Sigmoid colon (tissue), 7 donors: ENCODE measurements at places on chromosomes 1 and 21. TPM values are rescaled to one million over a fixed set of nuclear protein-coding genes. Genes with fewer than 3 reads are reported as not detected.
A peak's percentile ranks its signal among the peaks of the same experiment; 100 is the strongest.

DNA sequence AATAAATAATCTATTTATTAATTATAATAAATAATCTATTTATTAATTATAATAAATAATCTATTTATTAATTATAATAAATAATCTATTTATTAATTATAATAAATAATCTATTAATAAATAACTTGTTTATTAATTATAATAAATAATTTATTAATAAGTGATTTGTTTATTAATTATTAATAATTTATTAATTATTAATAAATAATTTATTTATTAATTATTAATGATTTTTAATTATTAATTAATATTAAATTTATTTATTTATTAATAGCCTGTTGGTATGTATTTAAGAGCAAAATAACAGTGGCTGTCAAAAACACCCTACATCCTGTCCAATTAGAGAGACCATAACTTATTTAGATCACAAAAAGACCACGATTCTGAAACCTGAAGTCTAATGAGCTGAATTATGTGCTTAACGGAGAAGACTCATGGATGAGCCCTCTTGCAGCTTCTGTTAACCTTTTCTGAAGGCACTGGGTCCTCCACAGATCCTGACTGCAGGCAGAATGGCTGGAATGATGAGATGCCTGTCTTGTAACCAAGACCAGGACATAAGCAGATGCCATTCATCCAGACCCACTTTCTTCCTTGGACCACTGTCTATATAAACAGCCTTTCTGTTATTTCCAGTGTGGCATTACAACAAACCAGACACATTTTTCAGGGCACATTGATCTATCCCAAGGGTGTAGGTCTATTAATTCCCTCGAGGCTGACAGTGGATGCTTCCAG lies 134.2 kb downstream of the SETD4 start:
- no peak for DNase-seq

- no peak for DNase-seq
These were observed 28.3 kb upstream of the MYBPHL start for GRCh38 chr1:109335091-109335490.

GRCh38 chr1:110617116-110617515 lies 11.0 kb upstream of the KCNA2 start:
- peak; percentile 20 for DNase-seq

- no peak for DNase-seq
These were observed 191.2 kb upstream of the LYPLAL1 start for GRCh38 chr1:218982482-218982881.

GRCh38 chr1:62800825-62801306 lies 16.9 kb downstream of the ATG4C start:
- DNase-seq: no peak

GRCh38 chr1:97570691-97571090 lies 350.1 kb downstream of the DPYD start:
- DNase-seq: no peak

Gene RTCA
- 43.7 TPM for polyA plus RNA-seq

GRCh38 chr1:177257128-177257527 lies 86.4 kb downstream of the BRINP2 start:
- DNase-seq: no peak

DNA sequence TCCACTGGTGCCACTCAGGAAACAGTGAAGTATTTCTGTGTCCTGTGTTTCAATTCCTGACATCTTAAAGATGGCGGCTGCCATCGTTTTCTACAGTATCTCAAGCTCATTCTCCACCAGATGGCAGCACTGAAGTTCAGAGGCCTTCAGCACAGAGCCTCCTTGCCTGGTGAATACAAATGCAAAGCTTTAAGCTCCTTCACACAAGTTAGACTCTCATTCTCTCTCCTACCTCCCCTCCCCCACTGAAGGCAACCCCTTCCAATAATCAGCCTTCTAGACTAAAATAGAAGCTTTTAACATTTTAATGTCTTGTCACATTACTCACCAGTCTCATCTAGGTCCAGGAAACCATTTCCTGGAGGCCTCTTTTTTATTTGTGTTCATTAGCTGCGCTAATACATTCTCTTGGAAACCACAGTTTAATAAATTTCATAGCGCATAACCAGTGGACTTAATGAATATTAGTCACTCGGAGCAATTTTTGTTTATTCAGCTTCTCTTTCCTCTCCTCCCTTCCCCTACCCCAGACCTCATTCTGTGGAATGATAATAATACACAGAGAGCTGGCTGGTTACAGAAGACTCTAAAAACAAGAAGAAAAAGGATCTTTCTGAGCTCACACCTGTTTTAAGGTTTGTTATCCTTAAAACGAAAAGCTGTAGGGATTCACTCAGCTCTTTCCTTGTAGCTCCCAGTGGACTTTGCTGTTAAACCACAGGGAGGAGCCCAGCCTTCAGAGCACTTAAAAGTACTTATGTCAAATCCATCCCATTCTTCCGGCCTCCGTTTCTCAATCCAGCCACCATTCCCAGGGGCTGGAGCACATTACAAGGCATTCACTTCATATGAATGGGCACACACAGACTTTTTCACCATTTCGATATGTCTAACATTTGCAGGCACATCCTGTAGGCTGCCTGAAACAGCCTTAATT lies 384.9 kb downstream of the HLX start:
- DNase-seq: peak; percentile 76

- DNase-seq: peak; percentile 71
These were observed 637.3 kb downstream of the MATN1 start for GRCh38 chr1:30085811-30086770.

Gene HTR6
- polyA plus RNA-seq: not detected

- DNase-seq: no peak
These were observed 22.9 kb downstream of the SPSB1 start for GRCh38 chr1:9315411-9316079.

DNA sequence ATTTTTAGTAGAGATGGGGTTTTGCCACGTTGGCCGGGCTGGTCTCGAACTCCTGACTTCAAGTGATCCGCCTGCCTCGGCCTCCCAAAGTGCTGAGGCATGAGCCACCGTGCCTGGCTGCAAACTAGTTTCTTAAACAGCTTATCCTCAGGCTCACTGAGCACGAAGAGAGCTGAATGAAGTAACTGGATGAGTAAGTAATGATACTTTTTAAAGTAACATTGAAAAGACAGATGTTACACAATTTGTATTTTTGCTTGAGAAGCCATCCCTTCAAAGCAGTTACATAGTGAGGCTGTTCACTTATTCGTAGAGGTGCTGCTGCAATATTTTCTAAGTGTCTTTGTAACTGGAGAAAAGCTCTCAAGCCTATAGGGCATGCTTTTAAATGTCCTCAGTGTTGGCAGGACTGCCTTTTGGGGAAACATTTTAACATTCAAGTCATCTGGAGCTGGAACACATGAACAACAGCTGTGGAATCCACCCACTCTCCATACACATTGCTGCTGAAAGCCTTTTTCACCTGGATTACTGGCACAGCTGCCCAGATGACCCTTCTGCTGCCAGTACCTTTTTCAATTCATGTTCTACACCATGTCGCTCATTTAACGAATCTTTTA lies 2.7 kb upstream of the YBX1 start:
- DNase-seq: no peak

Gene PDC
- polyA plus RNA-seq: not detected

DNA sequence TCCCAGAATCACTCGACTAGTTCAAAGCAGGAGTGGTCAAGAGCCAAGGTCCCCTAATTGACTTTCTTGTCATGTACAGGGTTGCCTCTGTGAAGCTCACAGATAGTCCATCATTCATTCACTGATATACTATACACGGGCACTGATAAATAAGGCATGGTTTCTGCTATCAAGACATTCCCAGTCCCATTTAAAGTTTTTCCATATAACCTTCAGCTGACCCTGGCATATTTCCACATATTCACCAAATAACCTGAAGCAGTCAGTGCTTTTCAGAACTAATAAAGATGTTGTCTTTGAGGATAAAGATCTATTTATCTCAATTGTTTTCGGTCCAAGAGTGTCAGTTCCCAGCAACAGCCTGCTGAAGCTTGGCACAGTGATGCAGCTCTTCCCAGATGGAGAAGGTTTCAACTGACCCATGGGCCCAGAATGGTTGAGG lies 173.4 kb downstream of the ZZZ3 start:
- DNase-seq: no peak

DNA sequence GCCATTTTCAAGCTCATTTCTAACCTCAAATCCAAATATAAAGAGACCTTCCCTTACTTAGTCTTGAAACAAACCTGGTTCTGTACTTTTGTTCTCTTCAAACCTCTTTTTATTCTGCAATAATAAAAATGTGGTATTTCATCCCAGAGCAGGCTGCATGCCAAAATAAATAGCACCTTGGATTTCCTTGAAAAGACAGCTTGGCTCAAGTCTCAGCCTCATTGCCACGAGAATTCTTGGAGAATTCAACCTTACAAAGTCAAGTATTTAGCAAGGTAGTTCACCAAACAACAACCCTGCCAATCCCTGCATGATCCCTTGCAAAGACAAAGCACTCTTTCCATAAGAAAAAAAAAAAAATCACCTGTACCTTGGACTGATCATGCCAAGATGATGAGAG lies 33.8 kb downstream of the KANK4 start:
- DNase-seq: no peak

- DNase-seq: no peak
These were observed 58.0 kb downstream of the NGF start for GRCh38 chr1:115280064-115280463.

Gene HMCN1
- polyA plus RNA-seq: under 0.01 TPM

Gene HSD11B1
- polyA plus RNA-seq: 2.4 TPM

Gene C1QA
- polyA plus RNA-seq: 201 TPM

DNA sequence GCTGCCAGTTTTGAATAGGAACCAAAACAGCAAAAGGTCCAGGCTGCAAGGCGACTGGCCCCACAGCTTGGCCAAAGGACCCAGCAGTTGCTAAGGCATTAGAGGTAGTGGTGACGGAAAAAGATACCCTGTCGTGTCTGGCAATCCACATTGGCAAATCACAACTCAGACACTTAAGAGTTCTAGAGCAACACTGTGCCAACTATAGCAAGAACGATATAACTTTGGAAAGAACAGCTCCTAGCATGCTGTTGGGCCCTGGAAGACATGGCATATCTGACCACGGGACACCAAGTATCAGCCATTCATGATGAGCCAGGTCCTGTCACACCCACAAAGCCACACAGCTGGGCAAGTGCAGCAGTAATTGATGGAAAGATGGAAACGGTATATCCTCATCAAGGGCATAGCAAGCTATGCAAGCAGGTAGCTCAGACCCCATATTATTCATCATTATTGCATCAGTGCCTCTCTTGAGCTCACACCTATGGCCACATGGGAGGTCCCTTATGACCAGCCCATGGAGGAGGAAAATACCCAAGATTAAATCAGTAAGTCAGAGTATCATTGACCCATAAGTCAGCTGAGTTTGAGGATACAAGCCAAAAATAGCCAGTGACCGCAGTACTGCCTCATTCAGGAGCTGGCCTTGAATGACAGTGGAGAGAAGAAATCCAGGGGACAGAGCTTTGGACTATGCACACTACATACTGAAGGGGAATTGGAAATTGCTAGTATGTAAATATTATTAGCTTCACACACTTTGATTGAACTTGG lies 221.2 kb downstream of the SETD4 start:
- DNase-seq: no peak

DNA sequence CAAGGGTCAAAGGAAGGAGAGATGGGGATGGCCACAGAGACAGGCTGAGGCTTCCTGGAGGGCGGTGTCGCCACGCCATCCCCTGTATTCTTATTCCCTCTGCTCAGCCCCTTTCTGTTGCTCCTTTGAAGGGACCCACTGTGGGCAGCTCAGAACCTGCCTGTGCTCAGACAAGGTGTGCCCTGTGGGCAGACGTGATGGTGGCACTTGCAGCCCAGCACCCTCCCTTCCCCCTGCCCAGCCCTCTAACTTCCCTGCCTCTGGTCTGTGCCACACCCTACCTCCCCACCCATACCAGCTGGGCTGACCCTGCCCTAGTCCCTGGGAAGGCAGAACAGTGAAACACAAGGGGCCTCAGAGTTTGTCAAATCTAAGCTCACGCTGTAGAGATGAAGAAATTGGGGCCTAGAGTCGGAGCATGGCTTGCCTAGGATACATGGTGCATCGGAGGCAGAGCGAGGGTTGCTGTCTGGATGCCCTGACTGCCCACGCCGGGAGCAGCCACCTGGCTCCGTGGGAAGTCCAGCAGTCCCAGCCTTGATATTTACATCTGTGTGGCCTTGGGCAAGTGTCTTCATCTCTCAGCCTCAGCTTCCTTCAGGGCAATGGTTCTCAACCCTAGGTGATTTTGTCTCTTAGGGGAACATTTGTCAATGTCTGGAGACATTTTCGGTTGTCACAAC lies 68.6 kb upstream of the RUNX3 start:
- DNase-seq: no peak

DNA sequence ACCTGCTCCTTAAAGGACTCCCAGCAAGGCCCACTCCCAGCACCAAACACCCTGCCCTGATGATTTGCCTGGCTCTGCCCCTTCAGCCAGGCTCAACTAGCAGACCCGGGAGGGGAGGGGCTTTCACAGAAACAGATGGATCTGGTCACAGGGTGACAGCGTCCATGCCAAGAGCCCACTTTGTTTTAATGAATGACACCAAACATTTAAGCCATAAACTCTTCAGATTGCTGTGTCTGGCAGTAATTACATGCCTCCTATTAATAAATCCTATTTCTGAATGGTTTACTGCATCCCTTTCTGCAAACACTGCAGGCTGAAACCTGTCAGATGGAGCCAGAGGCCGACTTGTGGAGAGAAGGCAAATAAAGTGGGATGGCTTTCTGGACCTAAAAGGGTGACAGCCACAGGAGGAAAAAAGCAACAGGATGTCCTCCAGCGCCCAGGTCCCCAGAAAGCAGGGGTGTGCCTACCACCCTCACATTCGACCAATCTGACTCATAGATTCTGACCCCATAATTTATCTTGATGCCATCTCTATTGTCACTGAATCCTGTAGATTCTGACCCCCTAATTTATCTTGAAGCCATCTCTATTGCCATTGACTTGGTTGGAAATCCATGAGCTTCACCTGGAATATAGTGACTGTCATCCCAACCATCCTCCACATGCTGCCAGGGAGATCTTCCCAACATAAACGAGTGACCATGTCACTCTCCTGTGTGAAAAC lies 200.9 kb downstream of the PLPP3 start:
- DNase-seq: peak; percentile 62

Gene KRTAP11-1
- polyA plus RNA-seq: not detected

Gene TNFAIP8L2
- 12.7 TPM for polyA plus RNA-seq

- no peak for DNase-seq
These were observed 5.7 kb upstream of the ABCA4 start for GRCh38 chr1:94126651-94127050.

DNA sequence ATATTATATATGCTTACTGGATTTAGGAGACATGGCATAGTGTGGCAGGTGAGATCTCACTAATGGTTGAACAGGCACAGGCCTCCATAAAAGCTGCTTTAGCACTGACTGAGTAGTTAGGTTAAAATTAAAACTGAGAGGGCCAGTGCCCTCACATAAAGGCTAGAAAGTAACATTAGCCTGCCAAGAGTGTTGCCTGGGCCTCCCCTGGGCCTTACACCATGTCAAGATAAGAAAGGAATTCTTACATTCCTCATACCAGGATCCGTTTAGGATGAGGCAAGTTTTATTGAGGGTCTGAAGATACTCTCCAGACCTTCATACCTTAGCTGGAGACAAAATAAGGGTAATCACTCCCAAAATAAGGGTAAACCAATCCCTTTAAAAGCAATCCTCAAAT lies 1011.8 kb downstream of the PLA2G4A start:
- no peak for DNase-seq

GRCh38 chr1:2969845-2970291 lies 51.4 kb upstream of the ACTRT2 start:
- DNase-seq: peak; percentile 46
